Umbilical cord (tissue), 2 donors: ENCODE measurements at places on chromosomes 13 and 19. TPM values are rescaled to one million over a fixed set of nuclear protein-coding genes. Genes with fewer than 3 reads are reported as not detected.

SYDE1 gene
- 22.9 TPM for total RNA-seq

IL11 gene
- total RNA-seq = 12.0 TPM

GRCh38 chr13:40220299-40220935, 446.0 kb downstream of the FOXO1 start:
- DNase-seq = no peak

- DNase-seq = no peak
Measured at GRCh38 chr13:112972867-112973576, 4.0 kb downstream of the MCF2L start.

DNA sequence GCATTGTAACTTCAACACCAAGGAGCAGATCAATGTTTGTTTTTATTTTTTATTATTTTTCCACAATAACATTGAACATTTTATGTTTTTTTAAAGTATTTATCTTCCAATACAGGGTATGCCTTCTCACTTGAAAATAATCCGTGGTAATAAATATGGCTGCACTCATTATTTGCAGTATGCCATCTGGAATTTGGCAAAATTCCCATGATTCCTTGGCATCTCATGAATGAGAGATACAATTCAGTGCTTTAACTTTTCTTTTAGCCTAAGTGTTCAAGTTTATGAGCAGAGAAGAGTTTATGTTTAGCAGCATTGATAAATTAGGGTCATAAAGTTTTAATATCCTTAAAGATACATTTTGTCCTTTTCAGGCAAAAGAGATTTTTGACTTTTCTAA, 1109.6 kb upstream of the ATXN8OS start:
- no peak for DNase-seq
